ENCODE measurements at places on chromosomes 3 and 15.

- DNase-seq: no peak
Observed at GRCh38 chr15:70954171-70954570, 61.5 kb downstream of the LRRC49 start.

- peak; percentile 56 for DNase-seq
Observed at GRCh38 chr3:128546646-128547045, 53.6 kb upstream of the GATA2 start.

DNA sequence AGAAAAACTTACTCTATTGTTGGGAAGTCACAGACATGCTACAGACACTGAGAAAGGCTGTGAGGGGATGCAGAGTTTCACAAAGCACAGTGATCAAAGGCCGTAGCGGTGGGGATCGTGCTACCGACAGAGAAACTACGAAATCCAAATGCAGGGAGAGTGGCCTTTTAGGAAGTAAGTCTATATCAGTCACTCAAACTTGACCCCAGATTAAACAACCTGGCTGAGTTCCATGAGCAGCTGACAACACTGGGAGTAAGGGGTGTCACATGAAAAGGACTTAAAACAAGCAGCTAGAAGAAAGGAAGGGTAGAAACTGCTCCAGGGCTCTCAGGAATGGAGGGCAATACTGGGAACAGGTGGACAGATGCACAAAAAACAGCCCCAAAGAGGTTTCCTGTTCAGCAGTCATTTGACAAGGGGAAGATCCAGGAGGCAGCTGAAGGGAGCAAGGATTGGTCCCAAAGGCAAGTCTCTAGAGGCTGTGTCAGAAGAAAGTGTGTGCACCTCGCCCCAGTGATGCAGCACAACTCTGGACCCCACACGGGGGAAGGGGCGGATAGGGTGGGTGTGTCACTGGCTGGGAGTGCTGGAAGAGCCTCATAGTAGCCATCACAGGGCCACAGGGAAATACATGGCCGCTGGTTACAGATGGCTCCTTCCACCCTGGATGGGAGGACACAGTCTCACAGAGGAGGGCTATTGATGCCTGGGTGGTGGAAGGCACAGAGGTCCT lies 20.3 kb upstream of the HDAC11 start:
- no peak for DNase-seq

GRCh38 chr15:90219421-90220141 lies 14.2 kb downstream of the CIB1 start:
- peak; percentile 27 for DNase-seq

GRCh38 chr15:88331291-88331690 lies 74.8 kb upstream of the NTRK3 start:
- DNase-seq: peak; percentile 23

- DNase-seq: peak; percentile 51
Observed at GRCh38 chr15:40891810-40892446, 2.3 kb upstream of the VPS18 start.

DNA sequence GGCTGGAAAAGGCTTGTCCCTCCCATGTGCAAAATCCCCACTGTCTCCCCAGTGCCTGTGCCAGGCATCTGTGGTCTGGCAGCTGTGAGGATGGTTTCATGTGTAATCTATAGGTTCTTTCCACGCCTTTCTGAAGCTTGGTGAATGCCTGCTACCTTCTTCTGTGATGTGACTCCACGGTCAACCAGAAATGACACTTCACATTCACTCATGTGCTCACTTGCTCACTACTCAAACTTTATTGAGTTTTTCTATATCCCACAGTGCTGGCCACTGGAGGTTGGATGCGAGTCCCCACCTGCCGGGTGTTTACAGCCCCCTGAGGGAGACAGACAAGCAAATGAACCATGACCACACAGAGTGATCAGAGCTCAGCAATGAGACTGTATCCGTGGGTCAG lies 27.9 kb upstream of the TLE3 start:
- DNase-seq: no peak

GRCh38 chr15:74192751-74193150 lies 9.8 kb downstream of the STRA6 start:
- no peak for DNase-seq

GRCh38 chr3:64827431-64827830 lies 139.6 kb upstream of the ADAMTS9 start:
- DNase-seq: no peak

DNA sequence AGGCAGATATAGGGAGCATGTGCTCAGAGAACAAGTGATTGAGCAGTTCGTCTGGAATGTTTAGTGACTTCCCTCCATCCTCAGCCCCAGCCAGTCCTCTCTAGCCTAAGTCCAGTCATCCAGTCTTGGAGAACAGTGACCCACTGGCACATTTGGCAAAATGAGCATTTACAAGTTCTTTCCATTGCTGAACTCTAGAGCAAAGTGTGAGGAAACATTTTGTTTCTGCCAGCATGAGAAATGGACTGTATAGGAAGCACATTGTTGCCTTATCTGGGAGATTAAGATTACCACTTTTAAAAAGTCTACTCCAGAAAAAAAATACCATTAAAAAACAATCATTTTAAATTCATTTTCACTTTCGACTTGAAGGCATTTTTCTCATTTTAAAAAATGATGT lies 353.6 kb downstream of the SHQ1 start:
- no peak for DNase-seq

GRCh38 chr3:182544542-182544941 lies 248.8 kb upstream of the ATP11B start:
- no peak for DNase-seq

GRCh38 chr3:41522612-41523011 lies 323.3 kb downstream of the CTNNB1 start:
- peak; percentile 15 for DNase-seq

- no peak for DNase-seq
Observed at GRCh38 chr3:134430950-134431445, 54.8 kb downstream of the ANAPC13 start.

DNA sequence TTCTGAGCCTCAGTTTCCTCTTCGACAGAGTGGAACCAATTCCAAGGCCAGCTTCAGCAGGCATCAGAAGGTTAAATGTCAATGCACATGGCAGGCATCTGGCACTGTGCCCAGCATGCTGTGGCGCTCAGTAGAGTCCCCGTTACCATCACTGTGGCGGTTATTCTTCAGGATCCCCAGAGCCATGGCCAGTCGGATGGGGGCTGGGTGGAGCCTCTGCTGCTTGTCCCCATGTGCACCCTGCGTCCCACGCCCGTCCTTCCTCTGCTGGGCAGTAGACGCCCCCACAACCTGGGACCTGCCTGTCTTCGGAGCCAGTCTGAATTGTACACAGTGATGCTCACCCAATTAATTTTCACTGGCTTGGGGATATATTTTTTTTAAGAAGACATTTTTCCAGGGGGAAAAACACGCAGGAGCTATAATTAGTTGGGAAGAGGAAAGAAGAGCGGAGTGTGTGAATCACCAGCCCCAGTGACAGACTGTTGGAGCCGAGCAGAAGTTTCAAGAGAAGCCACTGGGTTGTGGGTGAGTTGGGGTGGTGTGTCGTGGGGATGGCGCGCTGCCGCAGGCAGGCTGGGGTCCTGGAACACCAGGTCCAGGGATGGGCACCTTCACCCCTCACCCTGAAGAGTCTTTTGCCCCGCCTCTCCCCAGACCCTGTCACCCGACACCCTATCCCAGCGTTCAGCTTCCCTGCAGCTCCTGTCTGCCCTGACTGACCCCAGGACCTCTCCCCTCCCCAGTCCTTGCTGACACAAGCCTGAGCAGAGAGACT lies 26.8 kb upstream of the RPL29 start:
- no peak for DNase-seq

All from muscle of leg (tissue), 16 donors.